ENCODE measurements at places on chromosomes 13 and 19.
A peak's percentile ranks its signal among the peaks of the same experiment; 100 is the strongest.

DNA sequence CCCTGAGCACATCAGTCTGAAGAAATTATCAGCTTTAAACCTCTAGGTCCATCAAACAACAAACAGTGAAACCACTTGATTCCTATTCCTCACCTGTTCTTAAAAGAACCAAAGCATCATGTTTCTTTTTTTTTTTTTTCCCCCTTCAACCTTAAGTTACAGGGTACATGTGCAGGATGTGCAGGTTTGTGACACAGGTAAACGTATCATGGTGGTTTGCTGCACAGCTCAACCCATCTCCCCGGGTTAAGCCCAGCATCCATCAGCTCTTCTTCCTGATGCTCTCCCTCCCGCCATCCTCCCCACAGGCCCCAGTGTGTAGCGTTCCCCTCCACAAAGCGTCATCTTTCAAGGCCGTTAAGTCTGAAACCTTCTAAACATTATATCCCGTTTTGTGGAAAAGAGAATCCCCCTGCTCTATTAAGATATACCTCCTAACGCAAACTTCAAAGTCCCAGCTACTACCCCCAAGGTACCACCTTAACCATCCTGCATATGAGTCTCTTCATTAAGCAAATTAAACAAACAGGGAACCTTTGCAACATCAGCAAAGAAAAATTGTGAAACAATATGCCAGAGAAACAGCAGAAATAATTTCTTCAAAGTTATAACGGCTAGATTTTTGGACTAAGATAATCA, 10.8 kb downstream of the USP12 start:
- no peak for DNase-seq

- DNase-seq = no peak
Measured at GRCh38 chr19:35421362-35421761, 26.7 kb upstream of the FFAR2 start.

DNA sequence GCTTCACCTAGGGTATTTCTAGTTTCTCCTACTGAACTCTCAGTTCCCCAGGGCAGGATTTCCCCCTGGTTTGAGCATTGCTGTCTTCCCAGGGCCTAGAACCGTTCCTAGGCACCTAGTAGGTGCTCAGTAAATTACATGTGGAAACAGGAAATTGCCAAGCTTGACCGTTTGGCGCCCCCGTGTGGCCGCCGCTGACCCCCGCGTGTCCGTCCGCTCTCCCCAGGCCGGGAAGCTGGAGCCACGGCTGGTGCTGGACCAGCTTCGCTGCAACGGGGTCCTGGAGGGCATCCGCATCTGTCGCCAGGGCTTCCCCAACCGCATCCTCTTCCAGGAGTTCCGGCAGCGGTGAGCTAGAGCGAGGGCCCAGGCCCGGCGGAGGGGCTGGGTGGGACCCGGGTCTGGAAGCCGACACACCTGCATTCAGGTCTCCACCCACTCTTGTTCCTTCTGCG, 55.5 kb downstream of the MYH14 start:
- no peak for DNase-seq

- no peak for DNase-seq
Measured at GRCh38 chr13:48530833-48531232, 2.0 kb downstream of the RCBTB2 start.

DNA sequence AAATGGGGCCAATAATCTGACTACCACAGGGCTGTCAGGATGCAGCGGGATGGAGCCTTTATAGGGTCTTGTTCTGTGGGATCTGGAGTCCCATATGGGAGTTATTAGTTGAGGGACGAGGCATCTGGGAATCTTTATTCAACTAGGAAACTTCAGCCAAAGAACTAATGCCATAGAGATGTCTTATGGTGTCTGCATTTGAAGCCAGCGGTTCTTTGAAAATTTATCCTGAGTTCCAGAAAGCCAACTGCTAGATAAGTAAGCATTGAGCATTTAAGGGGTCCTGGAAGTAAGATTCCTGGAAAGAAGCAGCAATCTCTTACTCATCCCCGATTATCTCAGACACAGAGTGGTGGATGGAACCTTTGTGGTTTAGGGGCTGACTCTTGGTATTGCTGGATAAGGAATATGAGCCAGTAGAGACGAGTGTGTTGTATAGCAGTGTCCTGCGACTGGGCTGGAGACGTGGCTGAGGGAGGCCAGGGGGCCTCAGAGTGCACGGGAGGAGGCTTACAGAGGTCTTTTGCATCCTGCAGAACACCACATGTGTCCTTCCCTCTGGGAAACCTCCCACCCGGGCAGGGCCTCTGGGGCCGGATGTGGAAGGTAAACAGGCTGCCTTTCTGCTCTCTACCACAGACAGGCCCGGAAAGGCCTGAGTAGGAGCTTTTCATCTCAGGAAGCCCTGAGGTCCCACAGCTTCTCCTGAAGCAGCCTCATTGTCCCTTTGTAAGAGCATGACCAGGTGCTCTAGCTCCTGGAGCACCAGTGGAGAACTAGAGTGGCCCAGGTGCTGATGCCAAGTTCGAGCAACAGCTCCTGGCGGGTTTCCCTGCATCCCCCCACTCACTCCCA, 28.8 kb downstream of the ACTN4 start:
- no peak for DNase-seq

DNA sequence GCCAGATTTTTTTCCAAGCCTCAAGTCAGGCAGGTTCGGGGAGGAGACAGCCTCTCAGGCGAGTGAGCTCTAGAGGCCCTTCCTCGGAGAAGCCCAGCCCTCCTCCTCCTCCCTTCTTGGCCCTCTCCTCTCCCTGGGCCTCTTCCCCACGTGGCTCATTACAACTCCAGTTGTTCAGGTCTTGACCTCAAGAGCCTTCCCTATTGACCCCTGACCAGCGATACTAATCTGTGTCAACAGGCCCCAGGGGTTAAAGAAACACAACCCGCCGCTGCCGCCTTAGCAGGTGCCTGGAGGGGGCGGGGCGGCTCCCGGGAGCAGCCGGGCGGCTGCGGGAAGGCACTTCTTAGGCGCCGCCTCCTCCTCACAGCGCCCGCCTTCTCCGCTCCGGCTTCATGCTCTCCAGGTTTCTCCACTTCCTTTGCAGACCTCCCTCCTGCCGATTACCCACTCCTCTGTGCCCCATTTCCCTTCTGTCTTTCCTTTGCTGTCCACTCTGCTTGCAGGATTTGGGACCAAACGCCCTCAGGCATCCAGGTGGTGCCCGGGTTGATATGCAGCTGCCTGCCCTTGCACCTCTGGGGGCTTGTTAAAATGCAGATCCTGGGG, 51.0 kb downstream of the LYL1 start:
- peak; percentile 11 for DNase-seq

DNA sequence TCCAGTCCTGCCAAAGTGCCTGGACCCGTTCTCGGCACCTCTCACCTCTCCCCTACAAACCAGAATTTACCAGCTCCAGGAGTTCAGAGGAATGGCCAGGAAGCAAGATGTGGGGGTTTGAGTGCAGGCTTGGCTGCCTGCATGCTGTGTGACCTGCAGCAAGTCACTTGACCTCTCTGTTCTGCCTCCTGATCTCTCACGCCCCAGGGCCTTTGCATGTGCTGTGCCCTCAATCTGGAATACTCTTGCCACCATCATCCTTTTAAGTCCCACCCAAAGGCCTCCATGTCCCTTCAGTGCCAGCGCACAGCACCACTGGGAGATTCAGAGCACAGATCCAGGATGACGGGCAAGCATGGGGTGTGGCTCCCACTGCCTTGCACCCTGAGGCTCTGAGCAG, 43.4 kb downstream of the MYO9B start:
- DNase-seq = no peak

- no peak for DNase-seq
Measured at GRCh38 chr13:29946093-29946492, 95.7 kb upstream of the UBL3 start.

DNA sequence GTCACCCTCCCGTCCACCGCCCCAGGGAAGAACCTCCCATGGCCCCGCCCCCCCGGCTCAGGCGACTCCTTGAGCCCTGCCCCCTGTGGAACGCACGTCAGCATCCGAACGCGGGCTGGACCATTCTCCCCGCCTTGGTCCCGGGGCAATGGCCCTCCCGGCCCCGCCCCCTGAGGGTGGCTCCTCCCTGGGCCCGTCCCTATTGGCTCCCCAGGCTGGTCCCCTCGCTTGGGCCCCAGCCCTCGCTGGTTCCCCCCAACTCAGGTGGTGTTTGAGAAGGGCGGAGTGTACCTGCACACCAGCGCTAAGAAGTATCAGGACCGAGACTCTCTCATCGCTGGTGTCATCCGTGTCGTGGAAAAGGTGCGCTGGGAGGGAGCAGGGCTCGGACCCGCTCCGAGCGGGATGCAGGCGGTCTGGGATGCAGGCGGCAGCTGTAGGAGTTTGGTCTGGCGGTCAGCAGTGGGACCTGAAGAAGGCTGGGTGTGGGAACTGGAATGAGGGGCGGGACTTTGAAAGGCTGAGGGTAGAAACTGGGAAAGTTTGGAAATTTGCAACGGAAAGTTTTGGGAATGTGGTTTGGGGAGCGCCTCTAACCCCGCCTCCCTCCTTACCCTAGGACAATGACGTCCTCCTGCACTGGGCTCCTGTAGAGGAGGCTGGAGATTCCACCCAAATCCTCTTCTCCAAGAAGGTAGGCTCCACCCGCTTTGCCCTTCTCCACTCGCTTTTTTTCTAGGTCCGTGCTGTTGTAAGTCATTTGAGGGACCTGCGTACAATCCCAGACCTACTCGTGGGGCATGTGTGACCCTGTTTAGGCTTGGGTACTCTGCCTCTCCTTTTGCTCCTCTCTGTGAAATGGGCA, 609 bp downstream of the TBC1D17 start:
- DNase-seq = peak; percentile 93

DNA sequence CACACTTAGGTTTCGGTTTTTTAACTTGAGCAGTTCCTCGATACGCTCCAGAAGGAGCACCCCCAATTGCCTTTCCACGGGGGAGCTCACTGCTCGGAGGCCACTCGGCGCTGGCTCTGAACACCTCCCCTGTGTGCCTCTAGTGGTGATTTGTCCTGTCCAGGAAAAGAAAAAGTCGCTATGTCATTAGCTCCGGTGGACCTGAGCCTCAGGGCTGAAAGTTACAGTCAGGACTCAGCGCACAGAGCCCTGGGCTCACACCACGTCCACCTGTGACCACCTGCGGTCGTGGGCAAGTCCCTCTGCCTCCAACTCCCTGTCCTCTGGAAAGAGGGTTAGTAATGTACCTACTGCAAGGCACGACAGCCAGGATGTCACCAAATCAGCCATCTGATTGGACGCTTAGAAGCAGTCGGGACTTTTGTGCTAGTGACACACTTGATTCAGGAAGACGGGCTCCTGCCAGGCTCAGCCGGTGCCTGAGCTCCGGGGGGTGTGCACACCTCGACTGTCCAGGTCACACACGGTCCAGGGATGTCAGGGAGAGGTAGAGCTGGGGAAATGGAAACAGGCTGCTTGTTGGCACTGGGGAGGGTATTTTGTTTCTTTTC, 3.9 kb upstream of the TMPRSS9 start:
- DNase-seq = no peak

DNA sequence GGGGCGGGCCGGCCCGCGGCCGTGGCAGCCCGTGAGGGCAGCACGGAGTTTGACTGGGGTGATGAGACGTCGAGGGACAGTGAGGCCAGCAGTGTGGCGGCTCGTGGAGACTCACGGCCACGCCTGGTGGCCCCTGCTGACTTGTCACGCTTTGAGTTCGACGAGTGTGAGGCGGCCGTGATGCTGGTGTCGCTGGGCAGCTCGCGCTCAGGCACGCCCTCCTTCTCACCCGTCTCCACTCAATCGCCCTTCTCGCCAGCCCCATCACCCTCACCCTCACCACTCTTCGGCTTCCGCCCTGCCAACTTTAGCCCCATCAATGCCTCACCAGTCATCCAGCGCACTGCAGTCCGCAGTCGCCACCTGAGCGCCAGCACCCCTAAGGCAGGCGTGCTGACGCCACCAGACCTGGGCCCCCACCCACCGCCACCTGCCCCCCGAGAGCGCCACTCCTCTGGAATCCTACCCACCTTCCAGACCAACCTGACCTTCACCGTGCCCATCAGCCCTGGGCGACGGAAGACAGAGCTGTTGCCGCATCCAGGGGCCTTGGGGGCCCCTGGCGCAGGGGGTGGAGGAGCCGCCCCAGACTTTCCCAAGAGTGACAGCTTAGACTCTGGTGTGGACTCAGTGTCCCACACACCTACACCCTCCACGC, 4.5 kb downstream of the CIC start:
- no peak for DNase-seq

- no peak for DNase-seq
Measured at GRCh38 chr13:83881917-83882605, at the start of gene SLITRK1. Gene SLITRK1, minus strand, starts transcription at chr13:83882474. Its CDS starts 967 bp downstream, at chr13:83881507.

- no peak for DNase-seq
Measured at GRCh38 chr13:59501004-59501403, 662.7 kb downstream of the DIAPH3 start.

DNA sequence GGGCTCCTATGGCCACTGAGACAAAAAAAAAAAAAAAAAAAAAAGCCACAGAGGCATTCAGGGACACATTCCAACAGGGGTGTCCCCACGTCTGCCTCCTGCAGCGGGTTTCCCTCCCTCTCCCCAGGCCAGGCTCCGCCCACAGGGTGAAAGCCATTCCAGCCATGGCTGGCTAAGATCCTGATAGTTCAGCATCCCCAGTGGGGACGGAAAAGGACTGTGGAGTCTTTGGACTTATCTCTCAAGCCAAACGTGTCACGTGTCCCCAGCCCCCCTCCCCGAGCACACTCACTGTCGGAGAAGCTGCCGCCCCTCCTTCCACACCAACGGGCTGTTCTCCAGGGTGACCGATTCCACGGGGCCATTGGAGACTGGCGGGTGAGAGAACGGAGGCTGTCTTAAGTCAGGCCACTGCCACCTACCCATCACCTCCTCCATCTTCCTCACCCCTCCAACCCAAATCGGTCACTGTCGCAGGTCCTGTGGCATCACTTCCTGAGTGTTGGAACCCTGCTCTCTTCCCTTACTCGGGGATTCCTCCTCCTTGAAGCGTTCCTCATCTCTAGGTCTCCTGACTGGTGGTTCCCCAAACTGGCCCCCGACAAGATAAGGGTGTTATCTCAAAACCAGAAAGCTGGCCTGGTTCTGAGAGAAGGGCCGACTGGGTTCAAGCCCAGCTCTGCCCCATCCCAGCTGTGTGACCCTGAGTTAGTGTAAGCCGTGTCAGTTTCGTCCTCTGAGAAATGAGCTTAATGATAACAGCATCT, 9.1 kb upstream of the FKRP start:
- no peak for DNase-seq

- DNase-seq = no peak
Measured at GRCh38 chr19:33282036-33282671, 20.2 kb downstream of the CEBPA start.

DNA sequence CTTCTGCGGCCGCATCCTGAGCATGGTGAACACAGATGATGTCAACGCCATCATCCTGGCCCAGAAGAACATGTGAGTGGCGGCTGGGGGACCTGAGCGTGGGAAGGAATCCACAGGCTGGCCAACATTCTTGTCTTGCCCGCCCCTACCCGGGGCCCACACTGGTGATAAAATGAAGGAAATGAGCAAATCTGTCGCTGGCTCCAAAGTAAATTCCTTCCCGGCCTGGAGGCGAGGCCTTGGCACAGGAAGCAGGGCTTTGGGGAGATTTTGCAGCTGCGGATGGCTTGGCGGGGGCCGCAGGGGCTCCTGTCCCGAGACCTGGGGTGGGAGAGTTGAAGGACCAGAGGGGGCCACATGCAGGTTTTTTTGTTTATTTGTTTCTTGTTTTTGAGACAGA, 4.4 kb downstream of the KXD1 start:
- no peak for DNase-seq

GRCh38 chr13:85486663-85487062, 312.6 kb downstream of the SLITRK6 start:
- no peak for DNase-seq

Data from NCI-H774 (cell line).